ENCODE measurements at places on chromosomes 11 and 22. TPM values are rescaled to one million over a fixed set of nuclear protein-coding genes. Genes with fewer than 3 reads are reported as not detected.

The SMTNL1 gene
- not detected for total RNA-seq

- no peak overlapping the region for H3K27ac ChIP-seq
- no peak overlapping the region for H3K4me3 ChIP-seq
- no peaks in the 10 kb centered on the region for H3K4me1 ChIP-seq
- H3K36me3 ChIP-seq = no peaks in the 10 kb centered on the region
Observed at GRCh38 chr11:9605742-9606141, 32.3 kb downstream of the WEE1 start.

GRCh38 chr22:20027966-20028854, 7.3 kb downstream of the TANGO2 start:
- H3K36me3 ChIP-seq = peaks cover 18% of the 10 kb centered on the region
- no peaks in the 10 kb centered on the region for H3K27me3 ChIP-seq
- DNase-seq = no peak

The PNPLA5 gene
- total RNA-seq = not detected

DNA sequence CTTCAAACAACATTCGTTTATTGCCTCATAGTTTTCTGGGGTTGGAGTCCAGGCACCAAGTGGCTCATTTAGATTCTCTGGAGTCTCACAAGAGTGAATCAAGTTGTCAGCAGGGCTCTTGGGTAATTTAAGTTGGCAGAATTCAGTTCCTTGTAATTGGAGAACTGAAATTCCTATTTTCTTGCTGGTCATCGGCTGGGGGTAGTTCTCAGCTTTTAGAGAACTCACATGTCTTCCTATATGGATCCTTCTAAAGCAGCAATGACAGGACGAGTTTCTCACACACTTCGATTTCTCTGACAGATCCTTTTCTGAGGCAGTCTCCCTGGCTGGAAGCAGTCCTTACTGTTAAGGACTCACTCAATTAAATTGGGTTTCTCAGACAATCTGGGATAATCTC, 17.3 kb upstream of the OOSP4B start:
- no peaks in the 10 kb centered on the region for H3K36me3 ChIP-seq
- no peak overlapping the region for H3K4me3 ChIP-seq
- no peak for DNase-seq

The MIAT gene
- 0.59 TPM for total RNA-seq

The SMIM38 gene
- 3.3 TPM for total RNA-seq

The OR51B4 gene
- 1.5 TPM for total RNA-seq

The BSX gene
- not detected for total RNA-seq

GRCh38 chr22:45248832-45249561, 8.3 kb upstream of the KIAA0930 start:
- no peaks in the 10 kb centered on the region for H3K36me3 ChIP-seq
- H3K4me3 ChIP-seq = no peak overlapping the region
- H3K4me1 ChIP-seq = no peaks in the 10 kb centered on the region
- no peaks in the 10 kb centered on the region for H3K27me3 ChIP-seq

The OR4A15 gene
- not detected for total RNA-seq

The MS4A6E gene
- not detected for total RNA-seq

- no peaks in the 10 kb centered on the region for H3K4me1 ChIP-seq
- H3K36me3 ChIP-seq = no peaks in the 10 kb centered on the region
- H3K4me3 ChIP-seq = no peak overlapping the region
- no peak for DNase-seq
- no peaks in the 10 kb centered on the region for H3K27me3 ChIP-seq
- H3K27ac ChIP-seq = no peak overlapping the region
Observed at GRCh38 chr11:121503051-121503450, 50.3 kb upstream of the SORL1-AS1 start.

GRCh38 chr11:111402411-111402810, 23.3 kb upstream of the POU2AF1 start:
- no peaks in the 10 kb centered on the region for H3K27me3 ChIP-seq
- no peaks in the 10 kb centered on the region for H3K36me3 ChIP-seq
- no peak overlapping the region for H3K27ac ChIP-seq
- no peak for DNase-seq
- peaks cover 4% of the 10 kb centered on the region for H3K4me1 ChIP-seq

The SAA1 gene
- 18.4 TPM for total RNA-seq

DNA sequence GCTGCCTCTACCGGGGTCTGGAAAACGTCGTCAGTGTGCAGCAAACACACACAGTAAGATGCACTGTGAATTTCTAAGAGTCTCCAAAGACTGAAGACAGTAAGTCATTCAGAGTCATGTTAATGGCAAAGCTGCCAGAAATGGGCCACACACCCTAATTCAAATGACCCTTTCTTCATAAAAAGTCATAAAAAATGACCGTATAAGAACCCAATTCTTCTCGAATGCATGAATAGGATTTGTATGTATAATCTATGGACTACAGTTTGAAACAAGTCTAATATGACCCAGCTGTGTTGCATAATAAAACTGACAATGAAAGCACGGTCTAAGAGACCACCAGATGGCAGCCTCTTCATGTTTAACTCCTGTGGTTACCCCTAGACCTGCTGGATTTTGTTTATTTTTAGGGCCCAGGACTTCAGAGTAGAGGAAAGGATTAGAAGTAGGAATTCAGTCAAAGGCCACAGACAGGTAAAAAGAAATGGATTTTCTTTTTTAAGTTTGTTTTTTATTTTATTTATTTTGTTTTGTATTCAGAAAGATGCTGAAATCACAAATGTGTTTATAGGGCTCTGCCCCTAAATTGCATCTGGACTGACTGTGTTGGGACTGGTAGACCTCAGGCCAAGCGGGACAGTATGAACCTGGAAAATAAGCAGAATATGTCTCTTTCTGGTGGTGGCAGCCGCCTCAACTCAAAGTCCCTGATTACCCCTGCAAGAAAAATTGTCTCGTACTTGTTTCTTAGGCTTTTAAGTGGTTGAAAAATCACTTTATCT, 32.1 kb upstream of the SLC5A12 start:
- no peak overlapping the region for H3K27ac ChIP-seq
- peak; percentile 33 for DNase-seq
- no peak overlapping the region for H3K4me3 ChIP-seq
- no peaks in the 10 kb centered on the region for H3K36me3 ChIP-seq
- H3K4me1 ChIP-seq = no peaks in the 10 kb centered on the region

All from tibial nerve (tissue), 4 donors.